ENCODE measurements at places on chromosomes 12 and 14. TPM values are rescaled to one million over a fixed set of nuclear protein-coding genes. Genes with fewer than 3 reads are reported as not detected.

DNA sequence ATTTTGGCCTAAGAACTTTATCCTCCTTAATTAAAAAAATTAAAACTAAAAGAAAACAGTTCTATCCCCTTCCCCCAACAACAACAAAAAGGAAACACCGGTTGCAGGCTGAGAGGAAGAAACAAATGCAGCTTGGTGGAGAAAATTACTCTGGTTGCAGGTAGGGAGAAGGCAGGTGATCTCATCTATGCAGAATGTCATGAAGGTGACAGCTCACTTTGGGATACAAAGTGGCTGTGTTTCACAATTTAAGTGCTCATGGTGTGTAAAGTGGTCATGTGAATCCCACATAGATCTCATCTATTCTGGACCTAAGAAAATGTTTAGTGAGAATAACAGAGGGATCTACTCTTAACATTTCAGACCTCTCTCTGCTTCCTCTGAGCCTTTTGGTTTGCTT lies 219.7 kb upstream of the PKP2 start:
- no peak for DNase-seq

DNA sequence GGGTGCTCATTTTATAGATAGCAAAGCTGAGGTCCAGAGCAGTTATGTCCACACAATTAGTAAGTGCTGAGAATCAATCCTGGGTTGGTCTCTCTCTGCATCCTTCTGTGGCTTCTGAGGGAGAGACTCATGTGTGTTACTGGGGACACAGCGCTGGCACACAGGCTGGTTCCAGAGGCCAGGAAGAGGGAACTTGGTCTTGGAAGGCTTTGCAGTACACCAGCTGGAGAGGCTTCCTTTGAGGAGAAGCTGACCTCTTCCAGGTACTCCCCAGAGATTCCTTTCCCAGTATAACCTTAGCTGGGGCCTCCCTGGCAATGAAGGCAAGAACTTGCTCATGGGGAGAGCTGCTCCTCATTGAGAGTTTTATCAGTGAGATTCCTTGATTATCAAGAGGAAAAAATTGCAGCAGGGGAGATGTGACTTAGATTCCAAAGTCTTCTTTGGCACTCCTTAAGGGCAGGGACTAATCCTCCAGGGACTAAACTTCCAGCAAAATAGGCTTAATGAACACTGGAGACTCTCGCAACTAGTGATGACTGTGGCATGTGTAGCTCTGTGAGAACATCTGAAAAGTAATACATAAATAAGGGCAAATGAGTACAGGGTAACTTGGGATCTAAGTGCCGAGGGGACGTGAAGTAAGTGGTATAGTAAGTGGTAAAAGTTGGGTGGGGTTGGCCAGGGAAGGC lies 13.9 kb upstream of the KRT80 start:
- DNase-seq = no peak

DNA sequence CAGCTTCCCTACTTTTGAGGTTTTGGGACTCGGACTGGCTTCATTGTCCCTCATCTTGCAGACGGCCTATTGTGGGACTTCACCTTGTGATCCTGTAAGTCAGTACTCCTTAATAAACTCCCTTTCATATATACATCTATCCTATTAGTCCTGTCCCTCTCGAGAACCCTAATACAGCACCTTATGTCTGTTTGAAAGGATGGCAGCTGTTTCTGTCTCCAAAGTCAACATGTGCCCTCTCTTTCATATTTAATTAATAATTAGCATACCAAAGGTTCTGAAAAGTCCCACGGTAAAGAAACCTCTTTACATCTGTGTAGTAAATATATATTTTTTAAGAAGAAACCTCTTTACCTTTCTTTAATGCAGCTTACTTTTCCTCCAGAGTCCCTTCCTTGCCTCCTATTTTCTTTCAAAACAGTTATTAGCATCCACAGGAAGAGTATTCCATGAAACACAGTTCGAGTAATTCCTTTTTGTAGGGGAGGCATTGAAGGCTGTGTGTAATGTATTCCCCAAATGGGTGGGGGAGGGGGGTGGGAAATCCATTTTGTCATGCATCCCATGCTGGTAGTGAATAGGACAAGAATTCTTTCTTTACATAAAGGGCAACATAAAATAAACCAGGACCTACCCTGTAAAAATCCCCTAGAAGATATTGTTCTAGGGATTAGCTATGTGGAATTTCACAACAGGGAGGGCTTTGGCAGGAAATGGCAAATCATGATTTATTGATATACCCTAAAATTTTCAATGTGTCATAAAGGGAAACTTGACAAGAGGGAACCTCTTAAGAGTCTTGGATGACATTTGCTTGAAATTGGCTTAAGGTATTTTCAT lies 241.5 kb downstream of the SUDS3 start:
- DNase-seq = no peak

DNA sequence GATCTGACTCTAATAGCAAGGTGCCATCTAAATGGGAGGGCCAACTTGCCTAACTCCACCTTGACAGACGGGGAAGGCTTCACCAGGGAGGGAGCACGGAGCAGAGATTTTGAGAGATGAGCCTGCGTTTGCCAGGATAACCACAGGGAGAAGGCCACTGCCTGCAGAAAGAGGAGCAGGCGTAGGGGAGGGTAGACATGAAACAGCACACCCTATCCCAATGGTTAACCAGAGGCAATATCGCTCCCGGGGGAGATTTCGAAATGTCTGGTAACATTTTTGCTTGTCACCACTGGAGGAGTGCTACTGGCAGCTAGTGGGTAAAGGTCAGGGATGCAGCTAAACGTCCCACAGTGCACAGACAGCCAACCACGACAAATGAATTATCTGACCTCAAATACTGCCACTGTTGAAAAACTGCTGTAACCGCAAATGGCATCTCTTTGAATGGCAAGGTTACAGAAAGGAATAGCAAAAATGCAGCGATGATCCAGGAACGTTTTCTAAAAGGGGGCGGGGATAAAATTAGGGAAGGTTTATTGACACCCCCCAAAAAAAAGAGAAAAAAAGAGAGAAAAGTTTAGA lies 126.0 kb upstream of the ATF7IP start:
- no peak for DNase-seq

- no peak for DNase-seq
These were observed 1832.8 kb upstream of the FLRT2 start for GRCh38 chr14:83697099-83697498.

GRCh38 chr14:99168330-99168729 lies 103.7 kb downstream of the BCL11B start:
- peak; percentile 22 for DNase-seq

DNA sequence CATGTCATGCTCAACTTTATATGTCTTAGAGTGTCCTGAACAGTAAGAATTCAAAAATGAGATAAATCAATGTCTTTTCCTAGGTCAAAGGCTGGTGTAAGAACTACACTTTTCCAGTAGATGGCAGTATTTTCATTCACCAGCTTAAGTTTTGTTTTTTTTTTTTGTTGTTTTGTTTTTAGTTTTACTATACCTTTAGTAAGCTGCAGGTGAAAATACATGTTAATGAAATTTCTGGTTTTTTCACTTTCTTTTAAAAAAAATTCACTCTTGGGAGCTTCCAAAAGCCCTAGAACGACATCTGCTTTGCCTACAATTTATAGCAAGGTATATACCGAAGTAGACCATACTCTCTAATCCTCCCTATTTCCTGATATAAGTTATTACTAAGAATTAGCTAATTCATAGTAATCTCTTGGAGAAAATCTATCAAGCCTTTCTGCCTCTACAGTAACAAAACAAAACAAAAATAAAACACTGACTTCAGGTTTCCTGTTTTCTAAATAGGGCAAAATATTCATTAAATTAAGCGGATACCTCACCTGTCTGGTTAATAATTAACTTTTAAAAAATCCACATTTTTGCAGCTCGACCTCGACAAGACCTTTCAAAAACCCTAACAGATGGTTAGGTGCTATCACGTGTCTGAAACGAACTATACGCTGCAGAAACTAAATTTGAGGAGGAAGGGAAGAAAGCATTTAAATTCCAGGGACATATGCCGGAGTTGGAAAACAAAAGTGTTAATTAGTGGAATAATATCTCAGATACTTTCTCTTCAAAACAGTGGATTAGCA lies 2.7 kb upstream of the SAMD4A start:
- DNase-seq = no peak

GRCh38 chr14:55249423-55249822 lies 21.8 kb upstream of the FBXO34 start:
- DNase-seq = no peak

DNA sequence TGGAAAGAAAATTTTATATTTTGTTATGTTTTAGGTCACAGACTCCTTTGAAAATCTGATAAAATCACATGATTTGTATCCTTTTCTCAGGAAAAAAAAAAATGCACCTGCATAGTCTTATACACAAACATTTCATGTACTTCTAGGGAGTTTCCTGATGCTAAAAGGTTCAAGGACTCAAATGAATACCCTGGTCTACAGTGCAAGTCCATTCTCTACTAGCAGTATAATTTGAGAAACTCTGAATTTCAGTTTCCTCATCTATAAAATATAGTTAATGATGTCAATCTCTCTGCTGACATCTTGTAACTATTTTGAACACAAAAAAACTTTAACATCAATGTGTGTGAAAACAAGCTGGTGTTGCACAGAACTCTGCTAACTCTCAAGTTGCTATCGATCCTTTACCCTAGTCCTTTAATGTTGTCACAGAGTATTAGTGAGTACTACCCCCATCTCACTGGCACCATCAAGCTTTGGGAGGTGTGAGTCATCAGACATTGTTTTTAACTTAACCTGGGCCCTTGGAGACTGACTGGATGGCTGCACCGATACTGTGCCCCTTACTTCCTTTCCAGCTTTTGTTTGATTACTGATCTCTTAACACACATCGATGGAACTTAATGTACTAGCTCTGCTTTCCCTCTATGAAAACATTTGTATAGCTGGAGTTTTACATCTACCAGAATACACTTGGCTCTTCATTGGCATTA lies 251.9 kb upstream of the SOX5 start:
- DNase-seq = no peak

DNA sequence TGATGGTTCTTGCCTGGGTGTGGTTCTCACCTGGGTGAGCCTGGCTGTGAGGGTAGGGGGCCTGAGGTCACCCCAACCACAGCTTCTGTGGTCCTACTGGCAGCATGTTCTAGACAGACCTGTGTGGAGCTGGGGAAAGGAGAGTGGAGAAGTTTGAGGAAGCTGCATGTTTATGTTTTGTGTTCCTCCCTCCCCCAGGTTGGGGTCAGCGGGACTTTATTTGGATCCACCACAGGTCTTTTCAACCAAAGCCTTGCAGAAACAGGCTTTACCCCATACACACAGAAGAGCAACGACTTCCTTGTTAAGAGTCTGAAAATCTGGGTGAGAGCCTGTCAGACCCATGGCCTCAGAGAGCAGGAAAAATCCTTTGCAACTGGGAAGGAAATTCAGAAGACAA lies 5.6 kb downstream of the CD9 start:
- no peak for DNase-seq

GRCh38 chr14:49994951-49995561 lies 102.2 kb downstream of the ARF6 start:
- DNase-seq = no peak

- no peak for DNase-seq
These were observed 29.5 kb upstream of the C12orf50 start for GRCh38 chr12:88058719-88059077.

- DNase-seq = no peak
These were observed 308.2 kb downstream of the C12orf50 start for GRCh38 chr12:87720967-87721366.

GRCh38 chr14:104657563-104658324 lies 31.7 kb upstream of the INF2 start:
- DNase-seq = no peak

- DNase-seq = no peak
These were observed 98.3 kb downstream of the CFAP54 start for GRCh38 chr12:96587691-96588090.

GRCh38 chr14:31510222-31510621 lies 22.4 kb upstream of the GPR33 start:
- DNase-seq = no peak

- no peak for DNase-seq
These were observed 174.7 kb upstream of the DAAM1 start for GRCh38 chr14:59013672-59014298.

- DNase-seq = no peak
These were observed 551.2 kb upstream of the SEL1L start for GRCh38 chr14:82084813-82085212.

GRCh38 chr12:91317306-91317705 lies 134.7 kb upstream of the DCN start:
- no peak for DNase-seq

DNA sequence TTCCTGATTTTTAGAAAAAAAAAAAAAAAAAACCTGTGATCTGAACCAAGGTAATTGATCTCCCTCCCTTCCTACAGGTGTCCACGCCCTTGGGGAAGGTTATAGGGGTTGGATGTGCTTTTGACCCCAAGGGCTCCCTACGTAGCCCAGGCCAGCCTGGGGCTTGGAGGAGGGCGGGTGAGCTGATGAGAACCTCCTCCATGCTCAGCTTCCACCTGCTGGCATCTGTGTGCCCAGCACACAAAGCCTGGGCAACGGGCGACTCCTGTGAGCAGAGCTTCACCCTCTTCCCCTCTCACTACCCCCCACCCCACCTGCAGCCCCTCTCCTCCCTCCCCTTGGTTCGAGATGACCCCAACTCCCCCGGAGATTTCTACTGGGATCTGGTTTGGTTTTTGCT lies 25.3 kb upstream of the INF2 start:
- no peak for DNase-seq

DNA sequence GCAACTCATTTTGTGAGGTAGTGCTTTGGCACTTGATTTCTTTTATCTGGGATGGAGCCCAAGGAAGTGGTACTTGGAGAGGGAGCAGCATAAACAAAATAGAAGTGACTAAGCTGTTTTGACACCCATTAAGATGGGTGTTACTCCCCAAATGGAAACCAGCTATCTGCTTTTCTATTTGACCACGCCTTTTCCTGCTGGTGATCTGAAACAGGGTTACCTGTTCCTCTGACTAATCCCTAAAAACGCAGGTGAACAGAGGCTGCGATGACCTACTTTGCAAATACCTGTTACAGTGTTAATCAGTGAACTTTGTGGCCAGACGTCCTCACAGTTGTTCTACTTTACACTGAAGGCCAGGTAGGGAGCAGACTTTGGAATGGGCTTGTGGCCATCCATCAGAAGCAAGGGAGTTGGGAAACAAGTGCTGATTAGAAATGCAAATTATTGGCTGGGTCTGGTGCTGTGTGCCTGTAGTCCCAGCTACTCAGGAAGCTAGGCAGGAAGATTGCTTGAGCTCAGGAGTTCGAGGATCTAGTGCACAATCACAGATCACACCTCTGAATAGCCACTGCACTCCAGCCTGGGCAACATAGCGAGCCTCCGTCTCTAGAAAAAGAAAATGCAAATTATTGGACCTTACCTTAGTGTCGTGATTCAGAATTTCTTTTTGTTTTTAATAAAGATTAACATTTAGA lies 58.3 kb upstream of the HECTD1 start:
- no peak for DNase-seq

ANO4 gene
- 0.74 TPM for total RNA-seq

TDP1 gene
- 10.8 TPM for total RNA-seq

SDSL gene
- total RNA-seq = not detected

RNF41 gene
- total RNA-seq = 79.6 TPM

WIF1 gene
- 27.3 TPM for total RNA-seq

PLEKHG7 gene
- not detected for total RNA-seq

SSPN gene
- total RNA-seq = 44.7 TPM

GRIN2B gene
- total RNA-seq = 0.49 TPM

C1S gene
- total RNA-seq = 541 TPM

TUNAR gene
- not detected for total RNA-seq

PLEKHD1 gene
- not detected for total RNA-seq

NEUROD4 gene
- total RNA-seq = not detected

TRHDE gene
- total RNA-seq = 34.9 TPM

ELK3 gene
- 39.5 TPM for total RNA-seq

DEGS2 gene
- 19.9 TPM for total RNA-seq

SRRM4 gene
- total RNA-seq = under 0.01 TPM

NAV3 gene
- 16.2 TPM for total RNA-seq

LRIG3 gene
- 54.0 TPM for total RNA-seq

FITM1 gene
- not detected for total RNA-seq
